ENCODE measurements at places on chromosomes 6 and 20.

DNA sequence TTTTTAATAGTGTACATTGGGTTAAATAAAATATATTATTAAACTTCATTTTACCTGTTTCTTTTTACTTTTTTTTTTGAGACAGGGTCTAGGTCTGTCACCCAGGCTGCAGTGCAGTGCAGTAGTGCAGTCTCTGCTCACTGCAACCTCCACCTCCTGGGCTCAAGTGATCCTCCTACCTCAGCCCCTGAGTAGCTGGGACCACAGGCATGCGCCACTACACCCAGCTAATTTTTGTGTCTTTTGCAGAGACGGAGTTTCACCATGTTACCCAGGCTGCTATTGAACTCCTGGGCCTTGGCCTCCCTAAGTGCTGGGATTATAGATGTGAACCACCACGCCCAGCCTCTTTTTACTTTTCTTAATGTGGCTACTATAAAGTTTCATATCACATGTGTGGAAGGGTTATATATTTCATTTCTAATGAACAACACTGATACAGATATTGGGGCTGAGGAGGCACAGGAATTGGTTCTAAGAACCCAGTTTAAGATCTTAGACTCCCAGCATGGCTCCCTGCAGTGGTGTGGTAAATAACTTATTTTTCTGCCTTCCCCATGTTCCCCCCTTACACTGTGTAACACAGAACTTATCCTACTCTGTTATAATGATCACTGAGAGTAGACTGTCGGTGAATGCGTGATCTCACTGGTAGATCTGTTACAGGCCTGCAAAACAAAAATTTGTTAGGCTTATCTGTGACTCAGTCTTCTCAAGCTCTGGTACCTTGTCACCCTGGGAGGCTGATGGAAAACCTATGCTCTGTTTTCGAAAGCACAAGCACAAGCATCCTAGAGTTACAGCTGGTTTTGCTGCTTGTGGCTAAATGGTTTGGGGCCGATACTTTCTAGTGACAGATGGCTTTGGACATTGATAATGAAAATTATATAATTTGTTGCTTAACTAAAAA lies 5.8 kb upstream of the ATXN1 start:
- DNase-seq = peak; percentile 38

DNA sequence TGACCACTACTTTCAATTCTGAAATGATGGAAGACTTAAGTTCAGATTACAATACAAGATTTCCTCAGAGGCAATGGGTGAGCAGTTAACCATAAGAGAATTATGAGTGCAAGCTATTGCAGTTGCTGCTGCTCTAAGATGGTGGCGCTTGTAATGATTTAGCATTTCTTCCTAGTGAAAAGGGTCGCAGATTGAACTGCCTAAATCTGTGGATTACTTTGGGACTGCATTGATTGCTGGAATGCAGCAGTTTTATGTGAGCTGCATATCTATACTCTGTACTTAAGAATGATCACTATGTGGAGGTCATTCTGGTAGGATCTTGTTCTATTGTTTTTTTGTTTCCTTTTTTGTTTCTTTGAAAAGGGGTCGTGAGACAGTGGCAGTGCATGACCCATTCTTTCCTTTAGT lies 5.3 kb downstream of the SCAF8 start:
- peak; percentile 12 for DNase-seq

DNA sequence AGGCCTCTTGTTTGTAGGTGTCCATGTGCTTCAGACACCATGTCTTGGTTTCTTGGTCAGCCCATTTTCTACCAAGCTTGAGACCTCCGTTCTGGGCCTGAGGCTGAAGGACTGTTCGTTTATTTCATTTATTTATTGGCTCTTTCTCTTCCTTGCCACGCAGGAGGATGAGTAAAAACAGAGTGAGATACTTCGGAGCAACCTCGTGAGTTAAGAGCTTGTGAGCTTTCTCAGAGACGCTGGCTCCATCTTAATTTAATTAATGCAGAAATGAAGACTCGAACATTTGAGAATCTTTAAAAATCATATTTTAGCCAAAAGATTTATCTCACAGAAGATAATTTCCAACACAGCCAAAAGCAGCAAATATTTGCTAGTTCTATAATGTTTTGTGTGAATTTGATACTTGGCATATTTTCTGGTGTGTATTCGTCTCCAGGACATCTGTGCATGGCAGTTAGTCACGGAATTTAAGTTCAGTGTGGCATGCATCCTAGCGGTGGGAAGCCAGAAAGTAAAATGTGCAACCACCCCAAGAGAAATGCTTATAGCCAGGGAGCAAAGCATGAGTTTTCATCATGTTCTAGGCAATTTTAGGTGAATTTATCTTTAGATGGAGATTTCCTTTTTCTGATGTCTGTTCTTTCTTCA lies 76.0 kb downstream of the THBS2 start:
- peak; percentile 48 for DNase-seq

DNA sequence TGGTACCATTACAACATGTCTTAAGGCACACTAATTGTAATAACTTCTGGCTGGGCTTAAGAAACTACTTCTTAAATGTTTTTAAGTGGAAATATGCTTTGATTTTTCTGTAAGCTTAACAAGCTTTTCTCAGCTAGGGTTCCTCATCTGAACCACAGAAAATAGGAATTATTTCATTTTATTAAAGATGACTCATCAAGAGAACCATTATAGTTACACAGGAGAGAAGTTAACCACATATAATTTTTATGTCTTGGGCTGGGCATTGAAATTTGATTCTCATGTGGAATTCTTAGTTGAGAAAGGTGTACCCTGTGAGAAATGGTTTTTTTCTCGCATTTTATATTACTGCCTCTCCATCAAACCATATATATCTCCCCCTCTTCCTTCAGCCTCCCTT lies 75.1 kb downstream of the QKI start:
- peak; percentile 78 for DNase-seq

DNA sequence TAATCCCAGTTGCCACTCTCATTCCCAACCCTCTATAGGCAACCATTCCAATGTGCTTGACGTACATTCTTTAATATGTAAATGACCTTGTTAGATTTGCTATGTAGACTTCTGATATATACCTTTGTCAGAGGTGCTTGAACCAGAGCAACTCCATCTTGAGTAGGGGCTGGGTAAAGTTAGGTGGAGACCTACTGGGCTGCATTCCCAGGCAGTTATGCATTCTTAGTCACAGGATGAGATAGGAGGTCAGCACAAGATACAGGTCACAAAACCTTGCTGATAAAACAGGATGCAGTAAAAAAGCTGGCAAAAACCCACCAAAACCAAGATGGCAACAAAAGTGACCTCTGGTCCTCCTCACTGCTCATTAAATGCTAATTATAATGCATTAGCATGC lies 8.3 kb upstream of the HM13 start:
- no peak for DNase-seq

DNA sequence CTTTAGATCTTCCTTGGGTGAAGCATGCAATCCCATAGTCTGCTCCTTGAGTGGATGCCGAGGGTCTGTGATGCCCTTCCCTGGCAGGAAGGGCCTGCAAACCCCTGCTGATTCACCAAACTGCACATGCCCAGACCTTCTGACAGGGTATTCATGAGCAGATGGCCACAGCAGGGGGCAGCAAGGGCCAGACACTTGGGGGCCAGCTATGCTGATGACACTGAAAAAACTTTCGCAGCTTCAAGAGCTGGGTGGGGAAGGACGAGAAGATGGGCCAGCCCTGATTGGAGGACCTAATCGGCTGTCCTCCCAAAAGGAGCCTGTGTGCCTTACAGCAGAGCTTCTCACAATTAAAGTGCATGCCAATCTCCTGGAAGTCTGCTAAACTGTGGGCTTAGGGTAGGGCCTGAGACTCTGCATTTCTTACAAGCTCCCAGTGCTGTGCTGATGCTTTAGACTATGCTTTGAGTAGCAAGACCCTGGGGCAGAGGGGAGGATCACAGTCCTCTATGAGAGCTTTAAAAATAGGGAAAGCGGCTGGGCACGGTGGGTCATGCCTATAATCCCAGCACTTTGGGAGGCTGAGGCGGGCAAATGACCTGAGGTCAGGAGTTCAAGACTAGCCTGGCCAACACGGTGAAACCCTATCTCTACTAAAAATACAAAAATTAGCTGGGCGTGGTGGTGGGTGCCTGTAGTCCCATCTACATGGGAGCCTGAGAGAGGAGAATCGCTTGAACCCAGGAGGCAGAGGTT lies 15.2 kb upstream of the GDAP1L1 start:
- DNase-seq = no peak

DNA sequence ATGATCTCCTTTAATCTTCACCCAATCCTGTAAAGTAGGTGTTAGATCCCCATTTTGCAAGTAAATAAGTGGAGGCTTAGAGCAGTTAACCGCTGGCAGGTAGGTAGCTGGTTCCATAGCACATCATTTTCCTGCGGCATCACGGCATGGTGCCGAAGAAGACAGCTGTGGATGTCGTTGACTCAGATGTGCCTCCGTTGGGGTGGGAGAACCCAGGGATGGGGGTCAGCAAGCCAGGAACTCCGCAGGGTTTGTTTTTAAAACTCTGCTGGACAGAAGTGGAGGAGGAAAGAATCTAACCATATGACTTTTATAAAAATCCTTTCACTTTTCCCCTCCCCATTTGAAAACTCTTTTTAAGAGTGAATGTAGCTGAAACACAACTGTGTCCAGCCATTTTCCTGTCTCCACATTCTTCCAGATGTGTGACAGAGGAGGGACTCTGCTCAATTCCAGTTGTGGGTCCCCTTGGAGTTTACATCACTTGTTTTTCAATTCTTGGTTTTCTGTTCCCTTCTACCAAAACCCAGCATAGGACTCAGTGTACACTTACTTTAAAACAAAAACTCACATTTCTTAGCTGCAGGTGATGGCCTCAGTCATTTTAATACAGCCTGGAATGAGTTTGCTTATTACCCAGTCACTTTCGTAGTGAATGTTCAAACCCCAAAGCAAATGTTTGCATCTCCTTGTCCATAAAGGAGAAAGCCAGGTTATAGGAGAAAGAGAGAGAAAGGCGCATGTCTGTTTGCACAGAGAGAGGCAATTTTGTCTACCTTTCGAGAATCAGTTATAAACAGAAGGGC lies 27.6 kb upstream of the PI16 start:
- DNase-seq = peak; percentile 67

- no peak for DNase-seq
Observed at GRCh38 chr6:30748851-30749540, 4.6 kb upstream of the IER3 start.

GRCh38 chr20:4942331-4942730 lies 59.0 kb downstream of the SLC23A2 start:
- no peak for DNase-seq

GRCh38 chr20:58058421-58059259 lies 169.8 kb downstream of the ANKRD60 start:
- DNase-seq = no peak
